ENCODE measurements at places on chromosomes 3 and 15.

DNA sequence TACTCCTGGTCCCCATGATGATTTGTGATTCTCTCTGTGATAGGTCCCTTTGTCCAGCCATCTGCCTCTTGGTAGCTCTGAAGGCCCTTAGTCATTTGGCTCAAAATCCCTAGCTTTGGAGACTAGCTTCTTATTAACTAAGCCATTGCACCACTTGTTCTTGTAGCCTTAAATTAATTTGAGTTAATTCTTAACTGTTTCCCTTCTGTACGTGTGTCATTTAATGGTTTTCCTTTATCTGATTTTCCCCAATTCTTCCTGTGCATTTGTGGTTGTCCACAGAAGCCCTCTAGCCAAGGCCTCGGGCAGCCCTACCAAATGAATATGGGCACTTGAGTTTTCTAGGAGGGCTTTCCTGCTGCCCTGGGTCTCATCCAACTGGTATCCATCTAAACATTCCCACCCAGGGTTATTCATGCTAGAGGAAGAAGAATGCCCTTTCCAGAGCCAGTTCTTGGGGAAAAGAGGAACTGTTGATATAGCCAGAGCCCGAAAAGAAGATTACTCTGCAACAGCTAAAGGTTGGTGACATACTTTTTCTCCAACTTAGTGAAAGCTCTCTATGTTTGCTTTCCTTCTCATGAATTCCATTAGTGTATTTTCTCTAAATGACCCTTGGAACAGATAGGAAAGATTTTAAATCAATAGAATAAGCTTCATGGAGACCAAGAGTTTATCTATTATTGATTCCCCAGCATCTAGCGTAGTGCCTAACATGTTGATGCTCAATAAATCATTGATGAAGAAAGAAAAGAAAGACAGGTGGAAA is 44.2 kb upstream of the ZBTB38 start:
- DNase-seq = no peak

DNA sequence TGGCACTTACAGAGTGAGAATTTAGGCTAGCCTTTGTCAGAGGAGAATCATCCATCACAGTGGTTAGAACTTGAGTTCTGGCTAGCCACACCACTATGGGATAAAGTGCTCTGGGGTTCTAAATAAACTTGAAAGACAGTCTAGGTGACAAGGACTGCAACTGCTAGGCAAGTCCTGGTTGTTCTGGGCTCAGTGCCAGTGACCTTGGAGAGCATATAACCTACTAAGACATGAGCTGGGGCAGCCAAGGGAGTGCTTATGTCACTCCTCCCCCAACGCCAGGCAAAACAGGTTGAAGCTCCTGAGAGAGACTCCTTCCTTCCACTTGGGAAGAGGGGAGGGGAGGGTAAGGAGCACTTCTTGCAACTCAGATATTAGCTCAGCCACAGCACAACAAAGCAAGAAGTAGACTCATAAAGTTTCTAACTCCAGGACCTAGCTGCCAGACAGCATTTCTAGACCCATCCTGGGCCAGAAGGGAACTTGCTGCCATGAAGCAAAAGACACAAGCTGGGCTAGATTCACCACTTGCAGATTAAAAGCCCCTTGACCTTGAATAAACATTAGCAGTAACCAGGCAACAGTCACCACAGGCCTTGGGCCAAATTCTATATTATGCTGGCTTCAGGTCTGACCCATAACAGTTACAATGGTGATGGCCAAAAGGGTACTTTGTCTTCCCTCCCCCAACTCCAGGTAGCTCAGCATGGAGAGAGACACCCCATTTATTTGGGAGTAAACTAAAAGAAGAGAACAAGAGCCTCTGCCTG is 963.7 kb downstream of the PLOD2 start:
- DNase-seq = no peak

DNA sequence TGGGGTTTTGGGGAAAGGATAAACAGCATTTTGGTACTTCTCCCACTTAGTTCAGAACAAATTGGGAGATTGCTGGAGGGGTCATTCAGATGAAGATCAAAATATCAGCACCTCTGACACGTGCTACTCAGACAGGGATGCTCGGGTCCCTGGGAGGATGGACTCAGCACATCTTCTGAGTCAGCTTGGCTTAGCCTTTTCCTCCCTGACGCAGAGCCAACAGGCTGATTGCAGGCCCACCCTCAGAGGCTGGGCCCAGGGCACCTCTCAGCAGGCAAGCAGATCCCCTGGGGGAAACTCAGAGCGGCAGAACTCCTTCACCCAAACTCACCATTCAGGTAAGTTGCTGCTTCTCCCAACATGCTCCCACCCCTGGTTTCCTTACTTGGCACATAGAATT is 304.9 kb downstream of the TLE3 start:
- DNase-seq = no peak

GRCh38 chr15:41967506-41968206 is 4.7 kb downstream of the EHD4 start:
- no peak for DNase-seq

- DNase-seq = no peak
These were observed 326.2 kb downstream of the TUSC7 start for GRCh38 chr3:117035745-117036144.

- DNase-seq = peak; percentile 41
These were observed 3.9 kb downstream of the B4GALT4 start for GRCh38 chr3:119236756-119237155.

- DNase-seq = no peak
These were observed 3.3 kb downstream of the TRIM71 start for GRCh38 chr3:32820971-32821685.

GRCh38 chr3:177715980-177716379 is 518.7 kb upstream of the TBL1XR1 start:
- no peak for DNase-seq

DNA sequence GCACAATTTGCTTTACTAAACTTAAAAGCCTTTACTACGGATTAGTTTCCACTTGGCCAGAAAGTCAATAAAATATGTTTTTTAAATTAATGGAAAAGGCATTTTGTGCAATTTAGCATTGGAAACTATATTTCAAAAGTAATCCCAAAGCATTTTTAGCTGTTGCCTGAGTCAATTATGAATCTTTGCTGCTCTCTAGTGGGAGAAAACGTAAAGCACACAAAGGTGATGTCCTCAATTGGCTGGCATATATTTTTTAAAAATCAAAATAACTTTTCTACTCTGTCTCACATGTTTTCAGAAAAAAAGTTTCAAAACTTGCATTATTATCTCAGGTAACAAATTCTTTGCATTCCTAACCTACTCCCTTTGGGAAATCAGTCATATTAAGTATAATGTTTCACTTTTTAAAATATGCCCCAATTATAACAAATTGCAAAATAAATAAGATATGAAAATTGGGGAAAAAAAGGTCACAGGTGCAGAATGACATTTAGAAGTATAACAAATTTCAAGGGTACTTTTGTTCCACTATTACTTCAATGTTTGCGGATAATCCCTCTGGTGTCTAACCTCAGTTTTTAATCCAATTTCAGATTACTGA is 47.2 kb upstream of the TEX55 start:
- peak; percentile 43 for DNase-seq

DNA sequence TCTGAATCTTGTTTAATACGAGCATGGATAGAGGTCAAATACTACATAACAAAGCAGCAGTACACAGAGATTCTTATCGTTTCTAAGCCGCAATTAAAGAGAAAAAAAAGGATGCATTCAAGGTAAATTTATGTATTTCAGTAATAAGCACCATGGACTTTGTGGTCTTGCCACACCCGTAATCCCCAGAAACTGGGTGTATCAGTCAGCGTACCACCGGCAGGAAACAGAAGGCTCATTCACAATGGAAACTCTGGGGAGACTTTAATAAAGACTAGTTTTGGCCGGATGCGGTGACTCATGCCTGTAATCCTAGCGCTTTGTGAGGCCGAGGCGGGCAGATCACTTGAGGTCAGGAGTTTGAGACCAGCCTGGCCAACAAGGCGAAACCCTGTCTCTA is 81.9 kb upstream of the ZNF280D start:
- DNase-seq = peak; percentile 37

- DNase-seq = no peak
These were observed 887 bp downstream of the OXTR start for GRCh38 chr3:8768364-8769087.

DNA sequence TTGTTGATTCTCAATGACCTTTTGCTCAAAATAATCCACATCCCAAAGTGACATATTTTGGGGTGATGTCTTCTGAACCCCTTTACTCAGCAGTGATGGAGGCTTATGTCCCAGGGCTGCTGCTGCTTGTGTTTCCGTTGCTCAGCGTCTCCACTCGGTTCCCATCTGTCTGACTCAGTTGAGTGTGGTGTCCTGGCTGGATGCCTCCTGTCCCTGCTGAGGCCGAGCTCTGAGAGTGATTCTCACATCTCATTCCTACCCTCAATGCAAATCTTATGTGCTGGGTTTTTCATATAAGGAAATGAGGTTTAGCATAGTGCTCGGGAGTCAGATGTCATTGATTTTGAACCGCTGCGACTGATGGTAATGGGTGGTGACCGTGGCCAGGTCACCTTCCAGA is 247.4 kb downstream of the GABRG3 start:
- no peak for DNase-seq

- no peak for DNase-seq
These were observed 108.1 kb upstream of the THBS1 start for GRCh38 chr15:39472621-39473297.

DNA sequence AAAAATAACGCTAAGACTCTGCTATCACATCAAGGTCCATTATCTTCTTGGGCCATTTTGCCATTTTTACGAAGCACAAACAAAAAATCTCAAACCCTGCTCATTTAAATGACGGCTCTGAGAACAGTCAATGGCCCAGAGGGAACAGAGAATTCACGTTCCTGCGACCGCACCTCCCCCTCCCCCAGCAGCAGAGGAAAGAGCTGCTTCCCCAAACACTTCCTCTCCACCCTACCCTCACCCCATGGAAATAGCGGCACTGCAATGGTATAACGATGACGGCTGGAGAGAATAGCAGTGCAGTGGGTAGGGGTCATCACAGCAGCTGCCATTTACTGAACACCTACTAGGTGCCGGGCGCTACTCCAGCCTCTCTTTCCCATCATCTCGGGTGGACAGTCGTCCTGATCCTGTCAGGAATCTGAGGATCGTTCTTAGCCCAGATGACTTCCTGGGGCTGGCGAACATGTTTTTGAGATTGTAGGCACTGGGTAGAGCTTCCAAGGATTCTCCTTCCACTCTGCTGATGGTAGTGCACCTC is 113.3 kb downstream of the IQSEC1 start:
- DNase-seq = no peak

GRCh38 chr3:58349792-58350626 is 17.3 kb downstream of the PXK start:
- DNase-seq = peak; percentile 84

- DNase-seq = no peak
These were observed at the start of gene FGD5 for GRCh38 chr3:14818804-14819500. TSS of gene FGD5 (plus strand) at chr3:14818962. CDS start at chr3:14819072, 110 bp downstream.

DNA sequence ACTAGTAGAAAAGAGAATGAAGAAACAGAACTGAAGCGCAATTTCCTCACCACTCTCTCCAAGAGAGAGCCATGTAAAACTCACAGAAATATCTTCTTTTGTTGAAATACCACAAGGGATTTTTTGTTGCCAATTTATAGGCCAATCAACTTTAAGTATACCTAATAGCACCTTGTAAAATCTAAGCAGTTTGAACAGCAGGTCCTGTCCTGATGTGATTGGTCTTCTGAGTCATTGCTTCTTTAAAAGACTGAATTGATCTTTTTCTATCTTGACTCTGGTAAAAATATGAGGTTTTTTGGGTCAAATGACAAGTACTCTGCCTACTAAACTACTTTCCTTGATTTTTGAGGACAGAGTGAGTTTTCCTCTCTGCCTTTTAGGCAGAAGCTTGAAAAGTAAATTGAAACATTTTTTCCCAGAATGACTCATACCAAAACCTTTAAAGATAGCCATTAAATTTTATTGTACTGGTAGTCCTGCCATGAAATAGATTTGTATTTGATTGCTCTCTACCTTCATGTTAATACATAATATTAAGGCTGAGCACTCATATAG is 343.9 kb upstream of the CBLB start:
- peak; percentile 42 for DNase-seq
